ENCODE measurements at places on chromosomes 4 and X. TPM values are rescaled to one million over a fixed set of nuclear protein-coding genes. Genes with fewer than 3 reads are reported as not detected.

- no peak for DNase-seq
Observed at GRCh38 chr4:23828020-23828715, 61.7 kb downstream of the PPARGC1A start.

Gene SPARCL1
- not detected for total RNA-seq

Gene LEF1
- total RNA-seq: 306 TPM

DNA sequence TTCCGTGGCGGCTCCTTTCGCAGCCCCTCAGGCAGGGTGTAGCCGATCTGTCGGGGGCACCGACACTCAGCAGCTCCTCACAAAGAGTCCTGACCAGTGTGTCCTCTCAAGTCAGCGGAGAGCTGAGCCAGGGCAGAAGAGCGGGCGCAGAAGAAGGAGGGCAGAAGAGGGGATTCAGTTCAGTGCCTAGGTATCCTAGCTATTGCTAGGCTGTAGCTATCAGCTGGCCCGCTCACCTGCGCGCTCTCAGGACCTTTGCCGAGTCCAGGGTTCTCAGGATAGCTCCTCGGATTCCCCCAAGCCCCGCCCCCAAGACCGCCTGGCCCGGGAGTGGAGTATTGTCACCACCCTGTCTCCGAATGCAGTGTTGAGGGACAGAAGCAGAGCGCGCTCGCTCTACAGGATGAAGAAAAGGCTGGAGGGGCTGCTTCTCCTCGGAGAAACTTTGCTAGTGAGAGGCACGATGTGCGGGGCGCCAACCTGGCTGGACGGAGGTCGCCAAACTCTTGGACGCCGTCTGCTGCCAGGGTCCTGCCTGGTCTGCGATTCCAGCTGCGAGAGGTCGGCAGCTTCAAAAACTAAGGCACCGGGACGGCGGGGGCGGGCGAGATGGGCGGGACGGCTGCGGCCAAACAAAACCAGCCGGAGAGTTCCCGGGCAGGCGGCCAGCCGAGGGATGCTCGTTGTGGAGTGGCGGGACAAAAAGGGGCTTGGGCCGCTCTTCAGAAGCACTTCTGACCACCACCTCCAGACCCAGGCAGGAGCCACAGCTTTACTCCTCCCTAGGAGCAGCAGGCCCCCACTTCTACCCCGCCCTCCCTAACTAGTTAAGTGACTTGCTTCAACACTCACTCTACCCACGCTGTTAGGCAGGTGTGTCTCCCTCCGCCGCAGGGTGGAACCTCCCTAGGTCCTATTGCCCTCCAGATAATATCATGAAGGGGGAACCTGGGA, at the start of gene XKRX:
XKRX (minus strand) TSS at position 258 of the 954 bp plus-strand sequence. CDS start 613 bp downstream, outside the sequence.
- DNase-seq: peak; percentile 81

Gene PDE5A
- total RNA-seq: 1.4 TPM

- DNase-seq: no peak
Observed at GRCh38 chrX:95911062-95911461, 773.6 kb upstream of the DIAPH2 start.

- DNase-seq: no peak
Observed at GRCh38 chr4:56981795-56982201, 3.1 kb downstream of the POLR2B start.

DNA sequence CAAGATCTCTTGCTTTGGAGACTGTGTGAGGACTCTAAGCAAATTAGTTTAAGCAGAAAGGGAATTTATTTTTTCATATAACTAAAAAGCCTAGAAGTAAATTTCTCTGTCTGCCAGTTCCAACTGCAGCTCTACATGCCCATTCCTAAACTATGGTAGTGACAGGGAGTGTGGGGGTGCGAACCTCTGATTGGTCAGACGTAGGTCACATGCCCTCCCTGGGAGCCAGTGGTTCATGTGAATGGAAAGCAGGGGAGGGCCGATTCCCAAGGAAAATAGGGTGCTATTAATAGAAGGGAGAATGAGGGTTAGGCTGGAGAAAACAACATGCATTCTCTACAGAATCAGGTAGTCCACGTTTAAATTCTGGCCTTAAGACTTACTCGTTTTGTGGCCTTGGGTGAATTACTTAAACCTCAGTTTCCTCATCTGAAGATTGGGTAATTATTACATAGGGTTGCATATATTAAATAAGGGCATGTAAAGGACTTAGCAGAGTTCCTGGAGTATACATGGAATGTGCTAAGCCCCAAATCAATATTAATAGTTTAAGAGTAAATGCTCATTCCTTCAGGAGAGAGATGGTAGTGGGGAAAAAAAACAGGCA, 7.2 kb downstream of the RAB33B start:
- DNase-seq: no peak

- DNase-seq: no peak
Observed at GRCh38 chr4:142367418-142368180, 478.5 kb downstream of the INPP4B start.

DNA sequence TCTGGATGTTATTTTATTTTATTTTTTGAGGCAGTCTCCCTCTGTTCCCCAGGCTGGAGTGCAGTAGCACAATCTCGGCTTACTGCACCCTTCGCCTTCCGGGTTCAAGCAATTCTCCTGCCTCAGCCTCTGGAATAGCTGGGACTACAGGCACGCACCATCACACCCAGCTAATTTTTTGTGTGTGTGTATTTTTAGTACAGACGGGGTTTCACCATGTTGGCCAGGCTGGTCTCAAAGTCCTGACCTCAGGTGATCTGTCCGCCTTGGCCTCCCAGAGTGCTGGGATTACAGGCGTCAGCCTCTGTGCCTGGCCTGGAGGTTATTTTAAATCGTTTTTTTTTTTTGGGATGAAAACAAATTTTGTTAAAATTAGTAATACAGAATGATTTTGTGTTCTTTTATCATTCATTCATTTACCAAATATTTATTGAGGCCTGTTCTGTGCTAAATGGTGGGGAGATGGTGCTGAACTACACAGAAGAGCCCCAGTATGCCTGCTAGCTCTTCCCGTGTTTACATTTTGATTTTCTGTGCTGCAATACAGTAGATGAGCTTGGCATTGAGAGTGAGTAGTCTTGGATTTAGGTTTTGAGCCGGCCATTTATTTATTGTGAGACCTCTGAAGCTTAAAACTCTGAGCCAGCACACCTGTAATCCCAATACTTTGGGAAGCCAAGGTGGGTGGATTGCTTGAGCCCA, 22.7 kb downstream of the ADD1 start:
- DNase-seq: no peak

Gene HTR2C
- total RNA-seq: not detected

- DNase-seq: no peak
Observed at GRCh38 chr4:21888195-21888976, 60.2 kb downstream of the KCNIP4 start.

- DNase-seq: no peak
Observed at GRCh38 chr4:145130130-145130529, 32.0 kb downstream of the ABCE1 start.

- no peak for DNase-seq
Observed at GRCh38 chrX:119375561-119375960, 23.6 kb upstream of the SLC25A43 start.

Gene CXXC4
- not detected for total RNA-seq

- peak; percentile 50 for DNase-seq
Observed at GRCh38 chr4:174120446-174121295, 162.8 kb downstream of the FBXO8 start.

DNA sequence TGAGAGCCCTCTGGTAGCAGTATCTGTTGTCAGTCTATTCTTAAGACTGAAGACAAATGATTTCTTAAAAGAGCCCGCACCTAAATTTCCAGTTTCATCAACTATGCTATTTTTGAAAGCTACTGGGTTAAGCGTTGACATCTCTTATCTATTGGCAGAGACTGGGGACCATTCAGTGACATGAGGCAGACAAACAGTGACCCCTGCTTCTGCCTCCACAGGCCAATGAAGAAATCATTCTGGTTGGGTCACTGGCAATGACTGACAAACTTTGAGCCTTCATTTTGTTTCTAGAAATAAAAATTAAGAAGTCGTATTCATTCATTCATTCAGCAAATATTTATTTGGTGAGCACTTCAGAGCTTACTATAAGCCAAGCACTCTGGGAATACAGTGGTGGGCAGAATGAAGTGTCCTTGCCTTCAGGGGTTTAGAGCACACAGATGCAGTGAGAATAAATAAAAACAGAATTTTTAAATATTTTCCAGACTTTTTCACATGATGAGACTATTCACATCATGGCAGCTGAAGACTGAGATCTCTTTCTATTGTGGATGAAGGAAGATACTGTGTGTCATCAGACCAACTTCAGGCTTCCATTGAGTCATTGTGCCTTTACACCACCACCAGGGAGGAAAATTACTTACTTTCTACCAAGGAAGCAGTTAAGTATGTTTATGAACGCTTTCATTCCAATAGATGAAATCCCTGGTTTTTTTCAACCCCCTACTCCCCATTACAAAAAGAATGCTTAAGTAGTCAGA, 36.0 kb downstream of the SORBS2 start:
- no peak for DNase-seq

- DNase-seq: no peak
Observed at GRCh38 chrX:9317176-9317575, 147.7 kb upstream of the TBL1X start.

DNA sequence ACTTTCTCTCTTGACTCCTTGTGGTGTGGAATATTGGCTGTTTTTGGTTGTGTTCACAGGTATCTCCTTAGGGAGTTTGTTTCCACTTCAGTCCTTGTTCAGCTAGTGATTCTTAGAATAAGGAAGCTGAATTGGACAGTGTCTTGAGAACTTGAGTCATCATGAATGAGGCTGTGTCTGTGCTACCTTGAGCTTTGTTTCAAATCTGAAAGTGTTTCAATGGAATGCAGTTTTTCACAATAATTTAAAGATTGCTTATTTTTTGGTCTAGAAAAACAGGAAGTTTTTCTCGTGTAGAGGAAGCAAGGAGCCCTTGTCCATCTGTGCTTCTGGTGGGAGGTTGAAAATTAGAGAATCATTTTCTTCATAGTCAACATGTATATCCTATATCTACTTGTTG, 76.5 kb downstream of the ZNF518B start:
- DNase-seq: no peak

DNA sequence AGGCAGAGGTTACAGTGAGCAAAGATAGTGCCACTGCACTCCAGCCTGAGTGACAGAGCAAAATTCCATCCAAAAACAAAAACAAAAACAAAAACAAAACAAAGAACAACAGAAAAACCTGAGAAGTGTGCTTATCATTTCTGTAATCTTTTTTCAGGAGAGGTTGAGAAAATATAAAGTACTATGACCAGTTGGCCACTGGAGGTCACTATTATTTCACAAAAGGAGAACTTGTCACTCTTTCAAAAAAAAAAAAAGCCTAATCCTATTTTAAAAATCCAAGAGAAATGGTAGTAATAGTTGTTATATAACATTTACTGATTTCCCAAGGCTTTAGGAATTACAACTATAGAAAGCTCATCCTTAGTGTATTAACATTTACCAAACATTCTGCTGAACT, 24.9 kb upstream of the RNF150 start:
- DNase-seq: peak; percentile 38

GRCh38 chr4:10666616-10667015, 18.0 kb downstream of the CLNK start:
- no peak for DNase-seq

DNA sequence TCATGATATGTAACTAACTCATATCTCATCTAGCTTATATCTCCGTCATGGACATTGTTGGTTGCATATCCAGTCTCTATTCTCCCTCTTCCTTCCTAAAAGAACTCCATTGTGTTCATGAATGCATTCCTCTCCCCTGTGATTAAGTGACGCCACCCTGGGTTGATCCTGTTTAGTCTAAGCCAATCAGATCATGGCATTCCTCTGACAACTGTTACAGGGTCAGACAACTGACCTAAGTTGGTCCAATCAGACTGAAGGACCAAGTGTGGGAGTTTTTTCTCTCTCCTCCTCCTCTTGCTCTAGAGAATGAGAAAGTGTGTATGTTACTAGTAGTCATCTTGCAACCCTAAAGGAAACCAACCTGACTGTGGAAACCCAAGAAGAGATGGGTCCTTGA, 3.6 kb downstream of the APOO start:
- DNase-seq: no peak

DNA sequence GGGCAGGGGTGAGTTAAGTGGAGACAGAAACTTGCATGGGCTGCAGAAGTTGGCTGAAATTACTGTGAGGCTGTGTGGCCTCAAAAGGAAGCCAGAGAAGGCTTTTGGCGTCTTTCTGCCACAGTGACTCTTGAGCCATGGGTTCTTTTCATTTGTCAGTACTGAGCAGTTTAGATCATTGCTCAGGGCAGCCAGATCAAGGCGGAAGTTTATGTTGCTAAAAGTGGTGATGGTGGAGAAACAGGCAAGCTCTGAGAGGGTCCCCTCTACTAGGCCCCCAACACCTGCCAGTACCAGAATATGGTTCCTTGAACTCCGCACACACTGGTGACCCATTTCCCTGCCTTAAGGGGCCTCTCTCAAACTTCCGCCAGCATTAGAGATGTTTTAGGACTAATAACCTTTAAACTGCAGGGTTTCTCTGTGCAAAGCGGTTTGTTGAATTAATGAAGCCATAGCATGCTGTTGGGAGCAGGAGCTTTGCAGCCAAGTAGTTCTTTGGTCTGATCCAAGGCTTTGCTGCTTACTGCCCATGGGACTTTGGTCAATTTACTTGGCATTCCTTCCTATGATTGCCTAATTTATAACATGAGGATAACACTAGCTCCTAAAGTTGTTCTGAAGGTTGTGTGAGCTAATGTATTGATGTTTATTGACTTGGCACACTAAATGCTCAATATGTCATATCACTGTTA, 34.5 kb downstream of the RNF175 start:
- peak; percentile 26 for DNase-seq

DNA sequence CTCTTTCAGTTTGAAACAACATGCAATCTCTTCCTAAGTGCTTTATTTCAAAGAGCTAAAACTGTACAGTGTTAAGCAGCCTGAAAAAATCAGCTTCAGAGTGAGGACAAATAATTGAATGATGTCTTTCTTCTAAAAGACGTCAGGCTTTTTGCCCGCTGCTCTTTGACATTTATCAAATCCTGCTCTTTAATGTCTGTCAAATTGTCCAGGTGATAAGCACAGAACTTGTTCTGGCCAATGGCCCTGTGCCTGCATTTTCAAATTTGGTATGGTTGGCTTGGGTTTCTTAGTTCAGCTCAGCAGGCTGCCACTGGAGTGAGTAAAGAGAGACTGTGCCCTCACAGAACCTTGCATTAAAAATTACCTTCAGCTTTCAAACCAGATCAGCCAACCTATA, 712.9 kb upstream of the LCORL start:
- DNase-seq: no peak

Gene CCNB3
- total RNA-seq: 1.8 TPM

Gene MTMR8
- 6.4 TPM for total RNA-seq

DNA sequence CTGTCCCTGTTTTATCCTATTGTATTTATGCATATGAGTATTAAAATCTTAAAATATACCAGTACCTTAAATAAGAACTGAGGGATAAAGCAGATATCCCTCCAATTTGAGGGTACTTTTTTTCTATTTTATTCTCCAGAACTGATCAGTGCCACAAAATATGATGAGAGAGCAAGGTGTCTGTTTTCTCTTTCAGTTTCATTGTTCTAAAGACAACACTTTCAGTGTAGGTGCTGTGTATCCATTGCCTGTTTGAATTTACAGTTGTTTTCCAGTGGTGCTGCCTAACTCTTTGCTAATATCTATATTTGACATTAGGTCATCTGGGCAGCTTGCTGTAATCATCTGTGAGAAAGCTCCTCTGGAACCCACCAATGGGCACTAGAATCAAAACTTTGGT, 394.7 kb downstream of the IL1RAPL1 start:
- no peak for DNase-seq
